Small intestine (tissue), 16 donors: ENCODE measurements at places on chromosomes 11 and 22. TPM values are rescaled to one million over a fixed set of nuclear protein-coding genes. Genes with fewer than 3 reads are reported as not detected.

GRCh38 chr22:50507421-50507990, at the start of gene LMF2:
Gene LMF2, minus strand, starts transcription at chr22:50507702. Its CDS starts 27 bp downstream, at chr22:50507675.
- DNase-seq: no peak

GRCh38 chr11:116415095-116415494, 357.7 kb downstream of the BUD13 start:
- no peak for DNase-seq

DNA sequence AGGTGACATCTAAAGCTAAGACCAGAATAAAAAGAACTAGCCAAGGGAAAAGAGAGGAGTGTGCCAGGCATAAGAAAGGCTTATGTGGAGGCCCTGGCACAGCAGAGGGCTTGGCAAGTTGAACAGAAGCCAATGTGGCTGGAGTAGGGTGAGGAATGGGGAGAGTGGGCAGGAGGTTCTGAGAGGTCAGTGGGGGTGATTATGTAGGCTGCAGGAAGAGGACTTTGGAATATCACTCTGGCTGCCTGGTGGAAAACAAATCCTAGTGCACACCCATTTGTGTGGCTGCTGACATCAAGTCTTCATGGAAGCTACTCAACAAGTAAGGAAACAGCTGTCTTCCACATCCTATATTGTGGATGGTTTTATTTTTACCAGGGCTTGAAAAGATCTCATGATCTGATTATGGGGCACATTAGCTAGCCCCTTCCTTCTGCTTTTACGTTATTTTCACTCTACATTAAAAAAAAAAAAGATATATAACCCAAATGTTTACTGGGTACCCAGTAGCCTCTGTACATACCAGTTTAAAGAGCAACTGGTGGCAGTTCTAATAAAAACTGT, 3.4 kb downstream of the MRPL16 start:
- peak; percentile 73 for DNase-seq

- no peak for DNase-seq
These were observed 676.8 kb downstream of the NTM start for GRCh38 chr11:132047167-132047566.

GRCh38 chr22:22463855-22464540, 44.5 kb downstream of the ZNF280B start:
- peak; percentile 57 for DNase-seq

DNA sequence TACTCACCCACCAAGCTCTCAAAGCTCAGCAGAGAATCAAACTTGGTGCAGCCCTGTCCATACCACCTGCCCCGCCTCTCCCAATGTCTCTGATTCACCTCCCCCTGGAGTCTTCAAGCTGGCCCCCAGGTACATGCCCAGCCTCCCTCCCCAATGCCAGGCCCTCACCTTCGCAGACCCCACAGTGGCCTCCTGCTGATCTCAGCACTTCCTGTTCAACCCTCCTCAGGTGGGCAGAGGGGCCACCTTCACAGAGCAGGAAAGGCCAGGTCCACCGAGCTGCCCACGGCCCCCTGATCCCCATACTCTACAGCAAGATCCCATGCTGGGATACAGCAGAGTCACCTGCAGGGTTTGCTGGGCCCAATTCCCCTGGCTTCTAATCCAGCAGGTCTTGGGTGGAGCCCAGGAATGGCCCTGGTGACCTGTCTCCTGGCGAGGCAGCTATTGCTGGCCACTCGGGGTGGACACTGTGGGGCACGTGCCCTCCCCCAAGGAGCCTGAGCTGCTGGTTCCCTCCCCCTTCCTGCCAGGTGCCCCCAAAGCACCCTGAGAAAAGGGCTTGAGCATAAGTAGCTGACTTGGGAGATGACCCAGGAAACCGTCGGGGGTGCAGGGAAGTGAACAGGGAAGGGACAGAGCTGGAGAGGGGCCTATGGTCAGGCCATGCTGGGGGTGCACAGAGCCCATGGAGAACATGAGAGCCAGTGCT, 150.7 kb downstream of the BRD1 start:
- no peak for DNase-seq

DNA sequence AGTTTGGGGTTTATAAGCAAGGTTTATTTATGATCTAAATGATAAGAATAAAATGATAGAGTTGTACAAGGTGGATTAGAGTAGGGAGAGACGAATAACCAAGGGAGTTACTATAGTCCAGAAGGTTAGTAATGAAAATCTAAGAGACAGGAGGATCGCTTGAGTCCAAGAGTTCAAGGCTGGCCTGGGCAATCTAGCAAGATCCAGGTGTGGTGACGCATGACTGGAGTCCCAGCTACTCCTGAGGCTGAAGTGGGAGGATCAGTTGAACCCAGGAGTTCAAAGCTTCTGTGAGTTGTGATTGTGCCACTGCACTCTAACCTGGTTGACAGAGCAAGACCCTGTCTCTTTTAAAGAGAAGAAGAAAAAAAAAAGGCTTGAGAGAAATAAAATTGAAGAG, 12.3 kb downstream of the HMGXB4 start:
- DNase-seq: no peak

DNA sequence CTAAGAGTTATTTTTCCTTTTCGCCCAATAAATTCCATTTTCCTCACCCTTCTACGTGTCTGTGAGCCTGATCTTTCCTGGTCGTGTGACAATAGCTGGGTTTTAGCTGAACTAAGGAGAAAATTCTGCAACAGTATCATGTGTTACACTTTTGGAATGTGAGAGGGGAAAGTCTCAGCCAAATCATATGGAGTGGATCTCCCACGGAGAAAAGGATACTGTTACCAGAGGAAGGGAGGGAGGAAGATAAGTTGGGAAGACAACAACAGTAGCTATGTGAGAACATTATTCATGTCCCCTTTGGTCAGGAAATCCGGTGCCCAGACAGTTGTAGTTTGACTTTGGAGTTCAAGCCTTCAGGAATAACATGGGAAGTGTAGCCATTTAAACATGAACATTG, 584.0 kb upstream of the RAG2 start:
- no peak for DNase-seq

GRCh38 chr22:47678636-47679287, 916.3 kb downstream of the TBC1D22A start:
- no peak for DNase-seq

- peak; percentile 23 for DNase-seq
These were observed at the start of gene MAPK8IP2 for GRCh38 chr22:50600538-50600937. Gene MAPK8IP2, plus strand, starts transcription at chr22:50600793. Its CDS starts 26 bp downstream, at chr22:50600819.

DNA sequence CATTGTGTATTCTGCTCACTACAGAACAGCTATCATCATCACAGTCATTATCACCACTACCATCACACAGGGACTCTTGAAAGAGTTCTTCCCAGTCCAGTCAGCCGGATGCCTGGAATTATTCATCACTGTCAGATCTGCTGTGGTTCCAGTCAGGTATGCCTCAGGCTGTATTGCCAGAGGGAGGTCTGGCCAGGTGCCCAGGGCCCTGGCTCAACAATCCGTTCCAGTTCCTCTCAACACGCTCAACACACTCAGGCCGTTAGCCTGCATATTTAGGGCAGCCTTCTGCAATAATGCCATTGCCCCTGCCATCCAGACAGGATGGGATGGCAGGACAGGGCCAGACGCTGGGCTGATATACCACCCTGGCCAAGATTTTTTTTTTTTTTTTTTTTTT, 28.6 kb upstream of the RASL10A start:
- DNase-seq: no peak

The SPTBN2 gene
- 0.27 TPM for polyA plus RNA-seq

The LARGE1 gene
- 5.1 TPM for polyA plus RNA-seq
